ENCODE measurements at places on chromosomes 16 and 17. TPM values are rescaled to one million over a fixed set of nuclear protein-coding genes. Genes with fewer than 3 reads are reported as not detected.

Gene KRTAP17-1
- total RNA-seq, result not detected

DNA sequence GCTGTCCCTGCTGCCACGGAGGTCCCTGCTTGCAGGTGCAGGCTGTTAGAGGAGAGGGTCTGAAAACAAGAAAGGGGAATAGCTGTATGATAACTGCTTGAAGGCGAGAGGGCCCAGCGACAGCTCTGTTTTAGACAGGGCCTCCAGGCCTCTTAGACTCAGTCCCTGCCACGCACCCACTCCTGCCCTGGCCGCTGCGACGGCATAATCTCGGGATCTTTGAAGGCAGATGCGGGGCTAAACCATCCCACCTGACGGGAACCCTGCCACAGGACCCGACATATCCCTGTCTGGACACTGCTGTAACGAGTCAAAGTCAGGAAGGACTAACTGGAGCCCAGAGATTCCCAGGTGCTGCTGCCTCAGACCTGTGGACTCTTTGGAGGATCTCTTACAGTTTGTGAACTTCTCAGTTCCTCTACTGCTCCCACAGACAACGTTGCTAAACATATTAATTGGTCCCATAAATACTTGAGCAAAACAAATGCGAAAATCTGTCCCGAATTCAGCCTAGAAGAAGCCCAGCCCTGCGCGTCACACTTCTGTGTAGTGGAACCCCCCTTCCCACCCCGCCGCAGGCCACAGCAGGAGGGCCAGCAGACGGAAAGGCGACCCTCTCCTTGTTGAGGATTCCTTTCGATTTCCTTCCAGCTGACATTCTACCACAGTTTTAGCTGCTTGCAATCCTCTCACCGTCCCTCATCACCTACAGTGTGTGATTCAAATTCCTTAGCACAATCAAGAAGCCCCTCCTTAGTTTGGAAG lies 998 bp upstream of the TMEM11 start:
- no peak for DNase-seq

DNA sequence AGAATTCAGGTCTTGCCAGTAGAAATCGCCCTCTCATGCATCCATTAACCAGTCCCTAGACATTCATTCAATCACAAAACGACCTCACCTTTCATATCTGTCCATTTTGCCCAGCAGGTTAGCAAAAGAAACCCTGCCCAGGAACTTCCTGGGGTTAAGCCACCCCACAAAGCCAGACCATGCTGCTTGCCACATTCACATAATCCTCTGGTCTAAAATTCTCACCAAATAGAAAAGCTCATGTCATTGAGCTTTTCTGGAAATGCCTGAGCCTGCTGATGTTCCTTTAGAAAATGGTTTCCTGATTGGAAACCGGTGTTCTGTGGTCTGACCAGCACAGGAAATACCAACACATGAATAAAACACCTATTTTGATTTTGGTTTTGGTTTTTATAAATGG lies 21.6 kb upstream of the DYNLRB2 start:
- no peak for DNase-seq

DNA sequence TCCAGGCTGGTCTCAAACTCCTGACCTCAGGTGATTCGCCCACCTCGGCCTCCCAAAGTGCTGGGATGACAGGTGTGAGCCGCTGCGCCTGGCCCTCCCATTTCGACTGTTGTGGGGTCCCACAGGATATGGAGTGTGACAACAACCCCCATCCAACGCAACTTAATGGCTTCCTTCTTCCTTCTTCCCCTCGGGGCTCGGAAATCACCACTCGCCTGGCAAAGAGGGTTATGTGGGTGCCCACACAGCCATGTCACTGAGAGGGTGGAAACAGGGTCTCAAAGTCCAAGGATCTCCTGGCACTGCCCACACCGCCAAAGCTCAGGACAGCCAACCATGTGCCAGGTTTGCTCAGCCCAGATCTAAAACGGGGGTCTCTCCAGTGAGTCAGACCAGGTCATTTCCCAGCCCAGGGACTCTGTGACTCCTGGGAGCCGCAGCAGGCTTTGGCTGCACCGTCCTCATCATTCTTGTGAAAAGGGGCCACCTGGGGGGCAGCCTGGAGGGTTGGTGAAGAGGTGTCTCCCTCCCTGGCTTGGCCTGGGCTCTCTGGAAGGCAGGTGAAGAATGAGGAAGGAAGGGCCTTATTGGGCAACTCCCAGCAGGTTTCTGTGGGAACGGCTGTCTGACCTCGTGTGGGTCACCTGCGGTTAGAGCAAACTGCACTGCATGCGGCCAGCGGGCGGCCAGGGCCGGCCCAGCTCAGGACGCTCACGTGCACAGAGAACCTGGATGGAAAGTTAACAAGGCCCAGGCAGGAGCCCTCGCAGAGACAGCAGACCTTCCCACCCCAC lies 25.3 kb upstream of the LITAF start:
- peak; percentile 96 for DNase-seq

- DNase-seq, result no peak
Observed at GRCh38 chr17:82397449-82398335, 20.5 kb upstream of the HEXD start.

DNA sequence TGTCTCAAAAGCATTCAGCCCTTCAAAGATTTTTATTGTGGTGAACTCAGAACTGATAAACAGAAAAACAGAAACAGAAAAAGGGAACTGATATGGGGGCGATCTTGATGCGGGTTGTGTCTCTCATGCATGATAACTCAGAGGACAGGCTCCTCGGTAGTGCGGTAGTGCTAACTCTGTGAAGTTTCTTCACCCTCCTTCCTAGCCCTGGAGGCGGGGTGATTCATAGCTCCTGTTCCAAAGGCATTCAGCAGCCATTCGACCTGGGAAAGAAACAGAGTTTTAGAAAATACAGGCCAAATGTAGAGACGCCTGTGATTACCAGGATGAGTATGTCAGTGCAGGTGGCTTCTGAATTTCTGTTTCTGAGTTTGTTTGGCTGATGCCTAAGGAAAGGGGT lies 5.5 kb upstream of the MAF start:
- DNase-seq, result no peak

GRCh38 chr16:85798283-85798776 lies 1.0 kb downstream of the EMC8 start:
- DNase-seq, result no peak

Gene TNK1
- total RNA-seq, result 5.2 TPM

DNA sequence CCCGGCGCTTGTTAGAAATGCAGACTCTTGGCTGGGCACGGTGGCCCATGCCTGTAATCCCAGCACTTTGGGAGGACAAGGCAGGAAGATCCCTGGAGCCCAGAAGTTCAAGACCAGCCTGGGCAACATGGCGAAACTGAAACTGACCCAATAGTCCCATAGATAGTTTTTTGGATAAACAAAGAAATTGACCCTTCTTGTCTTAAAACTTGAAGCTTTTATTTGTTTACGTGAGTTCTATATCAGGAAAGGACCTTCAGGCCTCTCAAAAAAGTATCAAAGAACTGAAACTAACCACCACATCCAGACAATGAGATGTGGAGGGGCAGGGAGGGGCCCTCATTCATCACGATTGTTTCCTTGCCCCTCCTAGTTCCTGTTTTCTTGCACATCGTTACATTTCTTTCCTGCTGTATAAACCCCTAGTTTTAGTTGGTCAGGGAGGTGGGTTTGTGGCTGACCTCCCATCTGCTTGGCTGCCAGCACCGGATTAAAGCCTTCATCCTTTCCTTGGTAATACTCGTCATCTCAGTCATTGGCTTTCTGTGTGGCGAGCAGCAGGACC lies 29.9 kb upstream of the PRM1 start:
- no peak for DNase-seq

- DNase-seq, result no peak
Observed at GRCh38 chr17:7959503-7960253, 27.7 kb downstream of the CNTROB start.

- DNase-seq, result no peak
Observed at GRCh38 chr17:32742681-32743538, 134.0 kb downstream of the MYO1D start.

Gene ALOX15
- total RNA-seq, result 0.70 TPM

Gene ABCC6
- 128 TPM for total RNA-seq

Gene TAT
- total RNA-seq, result 2,689 TPM

Gene NPIPB6
- 0.28 TPM for total RNA-seq

DNA sequence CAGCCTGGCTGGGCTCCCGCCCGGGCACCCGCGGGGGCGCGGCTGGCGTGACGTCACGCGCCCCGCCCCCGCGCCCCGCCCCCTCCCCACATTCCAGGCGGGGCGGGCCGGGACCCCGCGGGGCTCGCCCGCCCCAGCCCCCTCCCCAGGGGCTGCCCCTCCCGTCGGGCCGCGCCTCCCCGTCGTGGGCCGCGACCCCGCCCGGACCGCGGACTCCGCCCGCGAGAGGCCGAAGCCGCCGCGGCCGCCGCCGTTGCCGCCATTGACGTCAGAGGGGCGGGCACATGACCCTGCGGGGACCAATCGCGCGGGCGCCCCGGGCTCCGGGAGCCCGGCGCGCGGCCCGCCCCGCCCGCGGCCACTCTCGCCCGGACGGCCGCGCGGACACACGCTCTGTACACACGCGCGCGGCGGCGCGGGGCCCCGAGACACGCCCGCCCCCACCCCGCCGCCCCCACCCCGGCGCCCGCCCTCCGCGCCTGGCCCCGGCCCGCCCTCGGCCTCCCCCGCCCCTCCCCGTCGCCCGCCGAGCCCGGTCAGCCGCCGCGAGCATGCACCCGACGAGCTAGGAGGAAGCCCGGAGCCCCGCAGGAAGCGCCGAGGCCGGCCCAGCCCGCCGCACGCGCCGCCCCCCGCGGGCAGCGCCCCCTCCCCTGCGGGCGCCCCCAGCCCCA lies at the start of gene CMIP:
Gene CMIP (plus strand): TSS at position 361 of the 674 bp plus-strand sequence.
- peak; percentile 90 for DNase-seq

Gene CPNE7
- total RNA-seq, result 0.88 TPM

GRCh38 chr17:65231662-65232335 lies 94.6 kb downstream of the RGS9 start:
- DNase-seq, result no peak

DNA sequence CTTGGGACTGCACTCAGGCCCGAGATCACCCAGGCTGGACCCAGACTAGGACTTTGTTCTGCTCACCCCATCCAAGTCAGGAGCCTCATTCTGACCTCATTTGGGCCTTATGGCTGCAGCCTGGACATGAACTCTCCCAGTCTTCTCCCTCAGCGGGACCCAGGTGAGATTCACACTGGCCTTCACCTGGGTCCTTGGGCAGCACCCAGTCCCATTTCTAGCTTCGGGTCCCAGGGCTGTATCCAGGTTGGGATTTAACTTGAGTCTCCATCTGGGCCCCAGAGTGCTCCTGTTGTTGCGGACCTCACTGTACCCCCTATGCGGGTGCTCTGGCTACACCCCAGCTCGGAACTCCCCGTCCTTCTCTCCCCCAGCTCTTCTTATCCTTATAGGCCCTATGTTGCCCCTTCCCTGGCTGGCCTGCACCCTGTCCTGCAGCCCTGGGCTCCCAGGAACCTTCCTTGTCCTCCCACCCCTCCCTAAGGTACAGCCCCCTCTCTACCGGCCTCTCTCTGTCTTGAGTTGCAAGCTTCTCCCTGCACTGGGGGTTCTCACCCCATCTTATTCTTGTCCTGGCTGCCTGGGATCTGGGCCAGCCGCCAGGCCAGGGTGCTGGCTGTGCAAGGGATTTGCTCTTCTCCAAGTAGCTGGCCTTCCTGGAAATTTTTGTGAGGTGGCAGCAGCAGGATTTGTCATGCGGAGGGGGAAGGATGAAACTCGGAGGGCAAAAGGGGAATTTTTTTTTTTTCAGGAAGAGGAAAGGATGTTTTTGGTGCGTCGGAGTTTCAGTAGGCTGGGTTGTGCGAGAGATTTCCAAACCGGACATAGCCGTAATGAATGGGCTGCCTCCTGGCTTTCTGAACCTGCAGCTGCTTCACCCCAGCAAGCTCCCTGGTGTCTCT lies 904 bp downstream of the MAP2K3 start:
- DNase-seq, result no peak

Gene TERB1
- total RNA-seq, result not detected

DNA sequence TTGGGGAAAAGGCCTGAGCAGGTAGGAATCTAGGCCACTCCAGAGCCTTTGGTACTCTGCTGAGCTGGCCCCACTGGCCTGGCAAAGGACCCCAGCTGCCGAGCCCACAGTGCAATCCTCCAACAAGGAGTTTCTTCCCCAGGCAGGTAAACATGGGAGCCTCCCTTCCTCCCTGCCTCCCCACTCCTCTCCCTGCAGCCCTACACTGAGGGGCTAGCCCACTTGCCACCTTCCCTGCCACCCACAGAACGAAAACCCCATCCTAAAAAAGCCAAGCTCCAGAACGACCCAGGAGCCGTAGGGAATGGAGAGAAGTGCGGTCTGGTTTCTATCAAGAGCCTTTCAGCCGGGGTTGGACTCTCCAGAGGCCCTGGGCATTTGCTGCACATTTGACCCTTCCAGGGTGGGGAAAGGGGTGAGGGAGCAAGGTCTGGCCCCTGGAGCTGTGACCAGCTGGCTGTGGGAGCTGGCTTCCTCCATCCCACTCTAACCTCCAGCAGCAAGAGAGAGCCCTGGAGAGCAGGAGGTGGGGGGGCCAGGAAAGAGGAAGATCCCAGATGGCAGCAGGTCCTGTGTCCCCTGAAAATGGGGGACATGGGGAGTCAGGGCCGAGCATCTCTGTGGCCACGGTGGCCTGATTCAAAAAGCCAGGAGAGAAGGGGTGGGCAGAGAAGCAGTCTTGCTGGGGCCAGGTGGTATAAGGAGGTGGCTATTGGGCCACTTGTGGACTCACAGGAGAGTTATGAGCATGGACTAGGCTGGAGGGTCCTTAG lies 1.3 kb downstream of the HID1 start:
- no peak for DNase-seq

- peak; percentile 68 for DNase-seq
Observed at GRCh38 chr17:27319541-27320221, 25.8 kb downstream of the WSB1 start.
